Left ventricle myocardium inferior (tissue), 1 donor: ENCODE measurements at places on chromosomes 2 and 18. TPM values are rescaled to one million over a fixed set of nuclear protein-coding genes. Genes with fewer than 3 reads are reported as not detected.

DNA sequence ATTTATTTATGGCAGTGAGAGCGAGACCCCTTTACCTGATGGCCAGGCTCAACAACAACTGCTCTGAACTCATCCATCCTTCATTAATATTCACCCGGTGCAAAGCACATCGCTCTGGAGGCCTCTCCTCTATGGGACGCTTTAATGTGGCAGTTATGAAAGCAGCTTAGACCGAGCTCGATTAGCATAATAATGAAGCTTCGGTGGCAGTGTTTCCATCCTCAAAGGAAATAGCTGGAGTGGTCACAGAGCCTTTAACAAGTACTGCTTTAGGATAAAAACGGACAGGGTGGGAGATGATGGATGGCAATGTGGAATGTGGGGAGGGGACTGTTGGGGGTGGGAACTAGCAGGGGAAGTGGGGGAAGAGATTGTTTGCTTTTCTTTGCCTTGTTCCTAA is 243.9 kb downstream of the SLC4A3 start:
- DNase-seq: no peak

DNA sequence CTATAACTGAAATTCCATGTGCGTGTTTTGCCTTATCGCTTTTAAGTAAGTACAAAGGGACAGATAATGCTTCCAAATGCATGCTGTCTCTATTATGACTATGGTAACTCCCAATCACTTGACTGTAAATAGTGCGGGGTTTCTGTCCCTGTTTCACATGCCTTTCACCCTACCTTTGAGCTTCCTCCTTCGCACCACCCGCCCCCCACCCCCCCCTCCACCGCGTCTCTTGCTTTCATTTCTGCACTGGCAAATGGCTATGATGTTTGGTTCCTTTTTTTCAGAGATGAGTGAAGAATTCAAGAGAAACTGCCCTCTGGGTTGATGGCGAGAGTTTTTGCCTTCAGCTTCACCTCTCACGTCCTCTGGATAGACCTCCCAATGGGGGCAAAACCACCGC is 25.0 kb upstream of the SPP2 start:
- DNase-seq: no peak

- peak; percentile 42 for DNase-seq
These were observed 69.3 kb downstream of the AFF3 start for GRCh38 chr2:100073110-100073509.

DNA sequence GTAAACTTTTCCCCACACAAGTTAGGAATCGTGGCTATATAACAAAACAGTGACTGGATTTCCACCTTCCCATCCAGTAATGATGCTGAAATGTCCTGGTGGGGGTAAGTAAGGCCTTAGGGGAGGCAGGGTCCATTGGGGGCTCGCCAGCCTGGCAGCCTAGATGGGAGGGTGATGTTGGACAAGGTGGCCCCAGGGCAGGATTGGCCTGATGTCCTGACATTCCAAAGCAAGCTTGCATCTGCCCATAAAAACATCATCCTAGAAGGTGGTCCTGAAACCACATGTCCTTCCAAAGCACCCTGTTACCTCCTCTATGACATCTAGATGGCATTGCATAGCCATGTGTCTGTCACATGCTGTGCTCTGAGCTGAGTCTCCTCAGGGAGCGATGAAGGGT is 54.1 kb upstream of the RAB6C start:
- no peak for DNase-seq

- no peak for DNase-seq
These were observed 896.4 kb downstream of the TDRD15 start for GRCh38 chr2:22020091-22020742.

DNA sequence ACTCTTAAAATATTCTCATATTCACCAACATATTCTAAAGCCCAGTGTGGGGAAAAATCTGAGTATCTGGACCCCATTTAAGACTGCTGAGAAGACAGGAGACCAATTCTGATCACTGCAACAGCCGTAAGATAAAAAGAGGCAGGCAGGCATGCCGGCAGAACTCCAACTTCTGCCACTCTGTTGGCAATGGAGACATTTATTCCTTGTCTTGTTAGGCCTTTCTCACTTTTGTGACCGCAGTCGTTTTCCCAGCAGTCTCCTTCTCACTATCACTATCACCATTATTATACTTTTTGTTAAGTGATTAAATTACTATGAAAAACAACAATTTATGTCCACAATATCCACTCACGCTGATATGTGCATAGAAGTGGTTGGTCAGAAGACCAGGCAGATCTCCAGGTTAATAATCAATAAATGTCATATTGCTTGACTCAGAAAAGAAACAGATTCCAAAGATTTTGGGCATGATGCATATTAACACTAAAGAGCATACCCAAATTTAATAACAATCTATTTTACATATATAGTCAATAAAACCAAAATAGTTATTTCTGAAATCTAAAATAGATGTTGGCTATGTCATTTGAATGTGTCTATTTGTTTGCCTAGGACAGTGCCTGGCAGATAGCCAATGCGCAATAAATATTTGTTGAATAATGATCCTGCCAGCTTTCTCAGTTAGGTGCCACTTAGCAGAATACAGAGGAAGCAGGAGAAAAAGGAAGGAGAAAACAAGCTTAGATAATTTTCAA is 38.2 kb downstream of the SESTD1 start:
- DNase-seq: no peak

GRCh38 chr2:172086241-172087206 is 1.2 kb downstream of the DLX1 start:
- no peak for DNase-seq

DNA sequence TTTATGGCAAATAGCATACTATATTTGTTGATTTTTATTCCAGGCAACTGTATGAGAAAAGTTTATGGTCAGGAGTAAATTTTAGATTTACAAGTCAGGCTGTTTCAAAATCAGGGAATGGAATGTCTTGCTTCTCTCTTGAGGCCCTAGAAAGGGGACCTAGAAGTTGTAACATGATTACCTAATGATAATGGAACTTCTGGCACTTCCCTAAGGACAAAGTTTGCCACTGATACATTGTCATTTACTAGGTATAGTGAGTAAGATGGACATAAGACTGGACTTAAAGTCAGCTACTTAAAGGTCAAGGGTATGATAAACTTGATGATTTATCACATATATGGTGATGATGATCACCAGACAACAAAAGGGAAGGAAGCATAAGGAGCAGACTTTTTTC is 103.3 kb upstream of the VRK2 start:
- DNase-seq: no peak

DNA sequence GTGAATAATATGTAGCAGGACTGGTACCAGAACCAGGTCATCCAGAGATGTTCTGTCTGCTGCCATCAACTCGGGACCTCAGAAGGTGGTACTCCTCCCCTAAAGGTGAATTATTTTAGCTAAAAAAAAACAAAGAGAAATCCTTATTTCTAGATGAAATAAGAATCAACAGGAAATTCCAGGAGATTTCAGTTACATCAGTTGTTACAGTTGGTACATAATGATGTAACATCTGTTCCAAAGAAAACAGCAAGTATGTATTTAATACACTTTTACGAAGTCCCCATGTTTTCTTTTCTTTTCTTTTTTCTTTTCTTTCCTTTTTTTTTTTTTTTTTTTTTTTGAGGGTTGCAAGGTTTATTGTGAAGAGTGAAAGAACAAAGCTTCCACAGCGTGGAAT is 33.6 kb upstream of the CD28 start:
- DNase-seq: no peak

GRCh38 chr2:95047629-95048510 is 22.4 kb downstream of the MAL start:
- no peak for DNase-seq

- DNase-seq: no peak
These were observed 68.6 kb downstream of the CAB39 start for GRCh38 chr2:230781130-230781797.

DNA sequence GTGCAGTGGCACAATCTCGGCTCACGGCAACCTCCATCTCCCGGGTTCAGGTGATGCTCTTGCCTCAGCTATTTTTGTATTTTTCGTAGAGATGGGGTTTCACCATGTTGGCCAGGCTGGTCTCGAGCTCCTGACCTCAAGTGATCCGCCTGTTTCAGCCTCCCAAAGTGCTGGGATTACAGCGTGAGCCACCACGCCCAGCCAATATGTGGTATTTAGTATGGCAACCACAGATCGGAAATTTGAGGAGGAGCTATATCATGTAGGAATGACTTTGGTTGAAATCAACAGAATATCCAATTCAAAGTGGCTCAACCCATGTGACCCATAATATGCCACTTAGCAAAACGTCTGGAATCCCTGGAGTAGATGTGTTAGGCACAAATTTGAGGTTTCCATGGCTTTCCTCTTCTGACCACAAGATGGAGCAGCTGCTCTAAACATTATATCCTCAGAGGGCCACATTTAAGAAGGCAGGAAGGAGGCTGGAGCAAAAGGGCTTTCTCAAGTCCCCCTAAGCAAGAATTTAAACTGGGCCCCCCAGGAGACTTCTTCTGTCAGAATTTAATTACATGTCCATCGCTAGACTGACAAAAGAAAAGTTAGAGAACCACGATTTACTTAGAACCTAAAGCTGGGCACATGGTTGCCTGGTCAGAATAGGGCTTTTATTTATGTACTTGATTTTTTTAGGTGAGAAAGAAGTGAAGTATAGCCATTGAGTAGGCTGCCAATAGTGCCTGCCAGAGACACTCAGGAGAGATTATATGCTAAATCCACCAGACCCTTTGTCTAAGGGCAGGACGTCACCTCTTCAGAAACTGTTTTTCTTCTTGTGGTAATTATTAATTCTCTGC is 49.6 kb upstream of the ITSN2 start:
- DNase-seq: no peak

- no peak for DNase-seq
These were observed 148.2 kb upstream of the CYP1B1 start for GRCh38 chr2:38224181-38224580.

GYPC gene
- total RNA-seq: 98.8 TPM

FABP1 gene
- not detected for total RNA-seq

PPP1R1C gene
- 33.1 TPM for total RNA-seq

KANSL1L gene
- 18.1 TPM for total RNA-seq

PPP4R3B gene
- 22.9 TPM for total RNA-seq
